ENCODE measurements at places on chromosomes 12 and 14. TPM values are rescaled to one million over a fixed set of nuclear protein-coding genes. Genes with fewer than 3 reads are reported as not detected.
A peak's percentile ranks its signal among the peaks of the same experiment; 100 is the strongest.

DBX2 gene
- 0.61 TPM for polyA plus RNA-seq

CEBPE gene
- not detected for polyA plus RNA-seq

CCDC177 gene
- polyA plus RNA-seq, result 1.5 TPM

ANKRD33 gene
- polyA plus RNA-seq, result not detected

TMEM132C gene
- 3.0 TPM for polyA plus RNA-seq

MMP17 gene
- 15.5 TPM for polyA plus RNA-seq

TRMT5 gene
- polyA plus RNA-seq, result 7.5 TPM

IL22 gene
- polyA plus RNA-seq, result not detected

MANSC4 gene
- not detected for polyA plus RNA-seq

SLC25A21 gene
- polyA plus RNA-seq, result 1.8 TPM

EEF1AKMT3 gene
- 4.7 TPM for polyA plus RNA-seq

LALBA gene
- polyA plus RNA-seq, result not detected

SLC4A8 gene
- 15.8 TPM for polyA plus RNA-seq

SPX gene
- polyA plus RNA-seq, result 5.8 TPM

GPR84 gene
- polyA plus RNA-seq, result not detected

FOXA1 gene
- polyA plus RNA-seq, result 20.9 TPM

PLEKHD1 gene
- 0.27 TPM for polyA plus RNA-seq

REM2 gene
- 9.3 TPM for polyA plus RNA-seq

RIMBP2 gene
- 15.0 TPM for polyA plus RNA-seq

VCPKMT gene
- 3.8 TPM for polyA plus RNA-seq

FZD10 gene
- polyA plus RNA-seq, result 1.5 TPM

DNA sequence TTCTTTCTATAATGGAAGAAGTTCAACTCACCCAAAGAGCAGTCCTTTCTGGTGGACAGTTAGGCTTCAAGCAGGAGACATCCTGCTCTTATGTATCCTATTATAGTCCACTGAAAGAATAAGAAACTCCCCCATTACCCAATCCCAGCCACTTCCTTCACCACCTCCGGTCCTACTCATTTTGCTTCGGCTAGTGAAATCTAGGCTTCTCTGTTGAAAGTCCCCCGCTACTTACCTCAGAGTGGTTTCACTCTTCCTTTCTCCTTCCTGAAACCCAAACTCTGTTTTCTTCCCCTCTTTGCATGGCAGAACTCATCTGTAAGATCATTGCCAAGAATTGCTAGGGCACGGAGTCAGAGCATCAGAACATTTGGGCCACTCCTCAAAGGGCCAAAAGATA lies at the start of gene GPR84:
GPR84 (minus strand) TSS at position 74 of the 400 bp plus-strand sequence. CDS start 635 bp downstream, outside the sequence.
- DNase-seq, result no peak

- DNase-seq, result peak; percentile 88
These were observed 59.7 kb downstream of the CALM1 start for GRCh38 chr14:90456551-90456950.

GRCh38 chr12:46711756-46712155 lies 114.0 kb downstream of the SLC38A4 start:
- no peak for DNase-seq

DNA sequence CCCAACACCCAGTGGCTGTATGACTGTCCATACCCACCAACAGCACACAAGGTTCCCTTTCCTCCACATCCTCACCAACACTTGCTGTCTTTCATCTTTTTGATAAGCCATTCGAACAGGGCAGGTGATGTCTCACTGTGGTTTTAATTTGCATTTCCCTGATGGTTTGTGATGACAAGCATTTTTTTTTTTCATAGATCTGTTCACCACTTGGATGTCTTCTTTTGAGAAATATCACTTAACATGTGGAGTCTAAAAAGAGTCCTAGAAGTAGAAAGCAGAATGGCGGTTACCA lies 198.1 kb upstream of the DIO3 start:
- DNase-seq, result no peak

DNA sequence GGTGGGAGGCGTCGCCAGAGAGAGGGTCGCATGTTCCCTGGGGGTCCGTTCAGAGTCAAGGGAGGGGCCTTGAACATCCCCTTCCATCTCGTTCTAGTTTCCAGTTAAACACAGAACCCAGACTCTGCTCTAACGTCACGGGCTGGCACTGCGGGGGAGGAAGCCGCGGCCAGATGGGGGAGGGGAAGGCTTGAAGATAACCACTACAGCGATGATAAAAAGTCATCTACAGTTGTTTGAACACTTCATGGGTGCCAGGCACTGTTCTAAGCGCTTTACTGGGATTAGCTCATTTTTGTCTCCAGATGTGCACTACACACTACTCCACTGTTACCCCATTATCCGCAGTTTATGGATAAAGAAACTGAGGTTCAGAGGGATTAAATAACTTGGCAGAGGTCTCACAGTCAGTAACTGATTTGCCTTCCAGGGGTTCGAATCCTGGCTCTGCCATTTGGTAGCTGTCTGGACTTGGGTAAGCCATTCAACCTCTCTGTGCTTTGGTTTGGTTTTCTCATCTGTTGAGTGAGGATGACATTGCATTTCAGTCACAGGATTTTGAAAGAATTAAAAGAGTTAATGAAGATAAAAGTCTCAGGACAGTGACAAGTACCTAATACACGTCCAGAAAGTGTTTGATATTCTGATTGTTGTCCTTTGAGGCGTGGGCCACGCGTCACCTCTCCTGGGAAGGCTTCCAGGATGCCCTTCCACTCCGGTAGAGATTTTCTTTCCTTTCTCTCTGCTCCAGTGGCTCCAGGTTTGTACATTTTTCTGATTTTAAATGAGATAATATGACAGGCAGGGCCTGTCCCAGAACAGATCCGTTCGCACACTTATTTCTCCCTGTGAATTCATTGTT lies 798 bp upstream of the RASAL1 start:
- peak; percentile 13 for DNase-seq

GRCh38 chr12:22410486-22410885 lies 76.0 kb upstream of the ST8SIA1 start:
- DNase-seq, result no peak

DNA sequence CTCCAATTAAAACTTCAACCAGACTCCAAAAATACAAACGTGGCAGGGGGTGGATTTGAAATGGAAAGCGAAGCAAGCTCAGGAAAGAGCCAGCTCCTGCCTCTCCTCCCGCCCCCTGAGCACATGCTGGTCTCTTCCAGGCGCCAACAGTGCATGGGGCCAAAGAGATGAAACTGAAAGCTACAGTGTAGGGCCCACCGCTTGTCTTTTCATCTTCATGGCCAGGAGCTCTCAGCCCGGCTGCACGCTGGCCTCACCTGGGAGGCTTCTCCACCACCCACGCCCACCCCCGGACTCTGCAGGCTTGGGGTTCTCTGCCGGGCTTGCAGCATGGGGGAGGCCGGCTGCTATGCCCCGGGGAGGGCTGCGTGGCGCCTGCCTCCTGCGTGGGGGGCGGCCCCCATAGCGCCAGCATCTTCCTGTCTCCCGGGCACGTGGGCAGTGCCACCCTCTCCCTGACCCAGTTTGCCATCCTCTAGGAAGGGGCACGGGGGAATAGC lies 2.0 kb downstream of the RIMBP2 start:
- DNase-seq, result peak; percentile 86

DNA sequence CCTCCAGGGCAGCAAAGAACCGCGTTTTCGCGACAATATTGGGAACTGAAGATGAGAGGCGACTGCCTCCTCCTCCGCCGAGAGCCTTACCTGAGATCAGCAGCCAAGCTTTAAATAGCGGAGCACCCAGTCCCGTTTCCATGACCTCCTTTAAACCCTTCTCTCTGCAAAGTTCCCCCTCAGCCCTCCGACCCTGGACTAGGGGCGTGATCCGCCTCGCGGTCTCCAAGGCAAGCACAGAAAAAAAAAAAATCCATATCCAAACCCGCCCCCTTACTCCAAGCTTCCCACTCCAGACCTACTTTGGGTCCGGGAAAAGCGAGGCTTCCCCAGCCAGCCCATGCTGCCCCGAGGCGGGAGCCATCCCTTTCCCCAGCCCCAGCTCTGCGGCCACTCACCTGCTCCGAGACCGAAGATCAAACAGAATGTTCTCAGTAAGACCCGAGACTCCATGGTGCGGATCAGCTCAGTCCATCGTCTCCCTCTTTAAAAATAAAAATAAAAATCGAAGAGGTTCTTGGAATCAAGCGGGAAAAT lies 630 bp downstream of the NELL2 start:
- DNase-seq, result peak; percentile 71

- peak; percentile 1 for DNase-seq
These were observed 737 bp downstream of the SPX start for GRCh38 chr12:21526721-21527345.

GRCh38 chr12:20477672-20478071 lies 109.3 kb downstream of the PDE3A start:
- peak; percentile 71 for DNase-seq

- peak; percentile 25 for DNase-seq
These were observed 28.2 kb downstream of the TSPAN19 start for GRCh38 chr12:85007836-85008235.

DNA sequence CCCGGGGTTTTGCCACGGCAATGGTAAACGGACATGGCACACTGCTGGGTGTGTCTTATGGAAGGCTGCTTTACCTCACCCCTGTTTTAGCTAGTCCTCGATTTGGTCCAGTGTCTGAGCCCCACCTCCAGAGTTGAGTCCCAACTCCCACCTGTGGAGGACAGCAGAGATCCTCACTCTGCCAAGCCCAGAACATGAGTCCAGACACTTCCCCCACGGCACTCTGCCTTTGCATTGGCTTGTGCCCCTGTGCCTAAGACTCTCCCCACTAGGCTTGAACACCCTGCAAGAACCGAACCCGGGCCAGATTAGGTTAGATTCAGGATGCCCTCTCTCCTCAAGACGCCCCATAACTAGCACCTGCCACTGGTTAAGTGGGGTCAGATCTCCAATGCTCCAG lies 59.8 kb upstream of the C14orf180 start:
- no peak for DNase-seq

DNA sequence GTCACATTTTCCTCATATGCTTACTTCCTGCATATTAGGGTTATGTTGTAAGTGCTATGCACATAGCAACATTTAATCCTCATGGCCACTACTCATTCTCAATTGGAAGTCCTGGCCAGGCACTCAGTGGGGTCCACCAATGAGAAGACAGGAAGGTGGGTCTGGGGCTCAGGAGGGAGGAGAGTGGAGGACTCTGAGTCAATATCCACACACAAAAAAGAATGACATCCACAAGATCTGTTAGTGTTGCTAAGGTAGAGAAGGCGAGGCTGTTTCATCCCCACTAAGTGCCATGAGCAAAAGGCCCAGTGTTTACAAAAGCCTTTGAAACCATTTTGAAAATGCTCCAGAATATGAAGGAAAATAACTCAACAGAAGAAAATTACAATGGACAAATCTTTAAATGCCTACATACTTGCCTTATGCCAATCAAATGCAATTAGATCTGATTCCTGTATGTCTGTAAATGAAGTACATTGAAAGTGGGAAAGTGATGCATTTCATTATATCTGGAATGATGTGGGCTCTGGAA lies 53.9 kb downstream of the EID3 start:
- DNase-seq, result no peak

DNA sequence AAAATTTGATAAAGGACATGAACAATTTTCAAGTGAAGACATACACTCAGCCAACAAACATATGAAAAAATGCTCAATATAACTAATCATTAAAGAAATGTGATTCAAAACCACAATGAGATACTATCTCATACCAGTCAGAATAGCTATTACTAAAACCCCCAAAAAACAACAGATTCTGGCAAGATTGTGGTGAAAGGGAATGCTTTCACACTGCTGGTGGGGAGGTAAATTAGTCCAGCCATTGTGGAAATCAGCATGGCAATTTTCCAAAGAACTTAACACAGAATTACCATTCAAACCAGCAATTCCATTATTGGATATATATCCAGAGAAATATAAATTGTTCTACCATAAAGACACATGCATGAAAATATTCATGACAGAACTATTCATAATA lies 18.7 kb upstream of the TAS2R14 start:
- DNase-seq, result no peak

- DNase-seq, result peak; percentile 90
These were observed 35.5 kb upstream of the STON2 start for GRCh38 chr14:81435391-81436295.

DNA sequence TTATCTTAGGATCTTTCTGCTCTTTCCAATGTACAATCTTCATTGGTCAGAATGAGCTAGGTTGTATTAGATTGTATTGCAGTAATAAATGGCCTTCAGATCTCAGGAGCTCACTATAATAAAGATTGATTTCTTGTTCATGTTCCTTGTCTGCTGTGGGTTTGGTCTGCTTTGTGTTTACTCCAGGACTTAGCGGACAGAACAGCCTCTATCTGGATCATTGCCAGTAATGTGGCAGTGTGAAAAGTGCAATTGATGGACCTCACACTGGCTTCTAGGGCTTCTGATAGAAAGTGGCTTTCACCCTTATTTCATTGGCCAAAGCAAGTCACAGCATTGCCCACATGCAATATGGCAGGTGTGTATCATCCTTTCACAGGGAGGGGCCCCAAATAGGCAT lies 81.2 kb downstream of the BTG1 start:
- peak; percentile 26 for DNase-seq

DNA sequence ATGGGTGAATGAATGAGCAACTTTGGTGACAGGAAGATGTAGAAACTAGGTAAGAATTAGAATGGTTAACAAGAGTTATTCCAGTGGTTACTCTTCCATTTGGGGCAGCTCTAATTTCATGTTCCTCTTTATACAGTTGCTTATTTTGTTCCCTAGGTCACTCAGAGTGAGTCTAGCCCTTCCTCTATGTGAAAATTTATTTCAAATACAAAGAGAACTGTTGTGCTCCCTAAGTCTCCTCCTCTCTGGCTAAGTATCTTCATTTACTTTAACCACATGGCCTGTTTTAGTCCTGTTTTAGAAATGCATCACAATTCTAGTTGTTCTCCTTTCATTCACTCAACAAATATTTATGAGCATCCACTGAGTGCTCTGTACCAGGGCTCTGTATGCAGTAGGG lies 51.1 kb upstream of the HIF1A start:
- no peak for DNase-seq

- no peak for DNase-seq
These were observed 223.4 kb upstream of the AMIGO2 start for GRCh38 chr12:47303207-47303606.

DNA sequence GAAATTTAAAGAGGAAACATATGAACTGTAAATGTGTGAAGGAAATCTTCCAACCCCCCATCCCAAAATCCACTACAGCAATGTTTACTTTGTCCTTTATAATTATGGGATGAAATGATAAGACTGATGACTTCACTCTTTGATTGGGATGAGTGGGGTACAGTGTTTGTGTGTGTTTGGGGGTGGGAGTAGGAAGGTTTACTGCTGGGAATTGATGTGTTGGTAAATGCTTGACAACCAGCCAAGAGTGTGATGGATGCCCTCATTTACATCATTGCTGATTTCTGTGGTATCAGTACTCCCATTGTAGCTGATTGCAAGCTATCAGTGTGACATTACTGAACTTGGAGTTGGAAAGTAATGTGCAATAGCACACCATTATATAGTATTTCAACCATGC lies 90.9 kb downstream of the KCNMB4 start:
- DNase-seq, result peak; percentile 37

DNA sequence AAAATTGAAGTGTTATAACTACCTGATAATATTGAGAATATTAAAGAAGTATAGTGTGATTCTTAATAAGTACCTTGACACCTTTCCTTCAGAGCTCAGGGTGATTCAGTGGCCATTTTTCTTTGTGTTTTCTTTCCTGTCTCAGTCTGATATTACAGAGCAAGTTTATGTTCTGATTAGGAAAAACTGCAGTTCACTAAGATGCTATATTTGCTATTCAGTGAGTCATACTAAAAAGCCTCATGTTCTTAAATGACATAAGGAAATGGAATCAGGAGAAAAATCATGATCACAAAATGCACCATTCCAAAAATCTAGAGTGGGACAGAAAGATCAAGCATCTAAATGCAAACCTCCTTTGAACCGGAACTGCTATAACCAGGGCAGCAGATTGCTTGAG lies 390.6 kb upstream of the ATP2B1 start:
- DNase-seq, result no peak

GRCh38 chr12:113462998-113463745 lies 8.5 kb downstream of the LHX5 start:
- peak; percentile 46 for DNase-seq
